Right cardiac atrium (tissue), 5 donors: ENCODE measurements at places on chromosomes 1 and 21.

DNA sequence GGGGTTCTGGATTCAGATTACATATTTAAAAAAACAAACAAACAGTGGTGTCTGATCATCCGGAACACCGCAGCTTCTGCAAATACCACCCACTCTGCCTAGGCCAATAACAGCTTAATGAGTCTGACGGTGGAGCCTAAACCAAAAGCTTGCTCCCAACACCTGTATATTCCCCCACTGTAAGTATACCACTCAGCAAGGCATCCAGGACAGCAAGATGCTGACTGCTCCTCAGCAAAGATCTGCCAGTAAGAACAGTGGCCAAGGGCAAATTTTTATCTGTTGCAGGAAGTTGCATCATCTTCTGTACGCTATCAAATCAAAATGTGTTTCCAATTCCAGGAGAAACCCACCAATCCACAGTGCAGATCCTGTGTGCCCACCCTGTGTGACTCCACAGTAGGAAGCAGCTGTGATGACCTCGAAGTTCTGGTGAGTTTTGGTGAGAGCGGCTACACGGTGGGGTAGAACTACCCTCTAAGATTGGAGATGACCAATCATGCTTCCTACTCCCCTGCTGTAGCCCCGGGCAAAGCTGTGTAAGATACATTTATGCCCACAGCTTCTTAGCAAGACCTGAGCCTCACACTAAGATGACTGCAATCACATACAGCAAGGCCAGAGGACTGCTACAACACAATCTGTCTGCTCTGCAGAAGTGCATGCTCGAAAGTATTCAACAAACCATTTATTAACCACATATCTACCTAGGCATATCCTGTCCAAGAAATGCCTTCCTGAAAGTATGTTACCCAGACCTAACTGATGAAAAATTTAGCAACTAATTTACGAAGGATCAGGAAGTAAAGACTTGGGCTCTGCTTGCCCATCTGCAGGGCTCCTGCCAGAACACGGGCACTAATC lies 30.5 kb downstream of the SIPA1L2 start:
- no peak for DNase-seq

DNA sequence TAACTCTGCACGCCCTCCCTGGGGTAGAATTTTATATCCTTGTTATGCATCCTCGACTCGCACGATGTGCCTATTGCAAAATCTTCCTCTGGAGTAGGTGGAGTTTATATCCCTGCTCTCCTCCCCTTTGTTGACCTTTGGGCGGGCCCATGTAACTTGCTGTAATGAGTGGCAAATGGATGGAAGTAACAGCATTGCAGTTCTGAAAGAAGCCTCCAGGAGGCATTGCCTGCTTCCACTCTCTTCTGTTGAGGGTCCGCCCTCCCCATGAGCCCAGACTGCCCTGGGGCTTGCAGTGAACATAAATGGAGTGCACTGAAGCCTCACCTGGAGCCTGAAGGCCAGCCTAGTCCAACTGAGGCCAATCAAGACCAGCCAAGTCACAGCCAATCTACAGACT lies 62.2 kb upstream of the GRIK3 start:
- DNase-seq: no peak

DNA sequence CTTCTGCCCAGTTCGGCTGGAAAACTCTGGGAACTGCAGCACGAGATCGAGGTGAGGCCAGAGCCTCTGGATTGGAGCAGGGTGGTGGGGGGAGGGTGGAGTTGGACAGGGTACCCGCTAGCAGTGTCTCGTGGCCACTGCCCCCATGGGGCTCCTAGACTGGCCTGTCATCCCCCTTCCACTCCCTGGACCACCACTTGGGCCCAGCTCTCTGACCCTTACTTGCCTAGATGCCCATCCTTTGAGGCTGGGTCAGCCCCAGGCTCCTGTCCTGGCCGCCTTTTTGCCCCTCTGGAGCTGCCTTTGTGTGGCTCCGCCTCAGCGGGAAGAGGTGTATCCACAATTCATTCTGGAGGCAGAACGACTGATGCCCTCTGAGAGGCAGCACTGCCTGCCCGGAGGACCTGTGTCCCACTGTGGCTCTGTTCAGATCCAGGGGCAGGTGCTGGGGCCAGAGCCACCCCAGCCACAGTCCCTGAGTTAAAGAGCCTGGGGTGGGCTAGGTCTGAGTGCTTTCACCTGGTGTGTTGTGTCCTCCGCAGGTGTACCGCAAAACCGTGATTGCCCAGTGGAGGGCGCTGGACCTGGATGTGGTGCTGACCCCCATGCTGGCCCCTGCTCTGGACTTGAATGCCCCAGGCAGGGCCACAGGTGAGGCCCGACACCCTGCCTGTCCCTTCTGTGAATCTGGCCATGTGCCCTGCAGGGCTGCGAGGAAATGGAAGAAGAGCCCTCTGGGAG lies 17.7 kb downstream of the FAAH start:
- no peak for DNase-seq

DNA sequence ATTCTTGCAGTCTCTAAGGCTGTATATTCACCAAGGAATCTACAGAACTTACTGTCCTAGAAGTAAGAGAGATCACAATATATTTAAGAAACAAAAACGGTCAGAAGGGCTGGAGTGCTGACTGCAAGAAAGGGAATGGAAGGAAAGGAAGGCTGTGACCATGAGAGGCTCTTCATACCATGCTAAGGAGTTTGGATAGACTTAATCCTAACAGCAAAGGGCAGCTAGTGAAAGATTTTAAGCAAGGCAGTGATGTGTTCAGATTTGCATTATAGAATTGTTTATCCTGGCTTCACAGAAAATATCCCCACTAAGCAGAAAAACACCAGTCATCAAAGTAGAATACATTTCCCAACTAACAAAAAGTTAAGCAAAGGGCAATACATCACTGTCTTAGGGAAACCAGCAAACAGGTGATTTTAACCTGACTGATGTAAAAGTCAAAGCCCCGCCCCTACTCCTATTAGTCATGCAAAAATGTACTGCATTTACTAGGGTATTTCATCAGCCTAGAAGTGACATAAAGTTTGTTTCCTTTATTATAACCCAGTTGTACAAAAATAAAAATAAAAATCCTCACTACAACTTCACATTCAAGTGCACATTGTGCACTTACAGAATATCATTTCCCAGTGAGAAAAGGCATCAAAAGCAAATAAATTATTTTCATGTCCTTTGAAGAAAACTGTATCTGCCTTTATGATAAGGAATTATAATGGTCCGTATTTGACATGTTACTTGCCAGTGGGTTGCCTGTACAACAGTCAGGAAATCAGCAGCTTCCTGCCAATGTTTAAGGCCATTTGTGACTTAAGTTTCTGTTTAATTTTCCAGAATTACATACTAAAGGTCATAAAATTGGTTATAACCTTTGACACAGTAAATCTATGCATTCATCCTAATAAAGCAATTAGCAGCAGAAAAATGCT lies 17.2 kb downstream of the JAK1 start:
- DNase-seq: no peak

GRCh38 chr1:110816945-110817344 lies 56.0 kb upstream of the CD53 start:
- no peak for DNase-seq

GRCh38 chr1:244080343-244080929 lies 29.4 kb downstream of the ZBTB18 start:
- DNase-seq: no peak

GRCh38 chr1:178066908-178067614 lies 26.8 kb upstream of the RASAL2 start:
- DNase-seq: no peak

- no peak for DNase-seq
Measured at GRCh38 chr1:77704736-77705135, 22.3 kb upstream of the ZZZ3 start.

DNA sequence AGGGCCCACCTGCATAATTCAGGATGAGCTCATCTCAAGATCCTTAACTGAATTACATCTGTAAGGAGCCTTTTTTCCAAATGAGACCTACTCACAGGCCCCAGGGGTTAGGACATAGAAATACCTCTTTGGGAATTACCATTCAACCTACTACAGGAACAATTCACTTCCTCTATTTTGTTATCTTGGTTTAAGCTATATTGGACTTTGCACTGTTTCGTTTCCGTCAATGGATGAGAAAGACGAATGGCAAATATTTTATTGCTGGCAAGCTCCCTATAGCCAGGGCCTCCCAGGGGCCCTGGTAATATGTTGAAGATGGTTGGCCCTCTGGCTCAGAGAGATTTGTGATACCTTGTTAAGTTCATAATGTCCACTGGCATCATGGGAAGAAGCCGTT lies 384.2 kb upstream of the DUSP10 start:
- no peak for DNase-seq

DNA sequence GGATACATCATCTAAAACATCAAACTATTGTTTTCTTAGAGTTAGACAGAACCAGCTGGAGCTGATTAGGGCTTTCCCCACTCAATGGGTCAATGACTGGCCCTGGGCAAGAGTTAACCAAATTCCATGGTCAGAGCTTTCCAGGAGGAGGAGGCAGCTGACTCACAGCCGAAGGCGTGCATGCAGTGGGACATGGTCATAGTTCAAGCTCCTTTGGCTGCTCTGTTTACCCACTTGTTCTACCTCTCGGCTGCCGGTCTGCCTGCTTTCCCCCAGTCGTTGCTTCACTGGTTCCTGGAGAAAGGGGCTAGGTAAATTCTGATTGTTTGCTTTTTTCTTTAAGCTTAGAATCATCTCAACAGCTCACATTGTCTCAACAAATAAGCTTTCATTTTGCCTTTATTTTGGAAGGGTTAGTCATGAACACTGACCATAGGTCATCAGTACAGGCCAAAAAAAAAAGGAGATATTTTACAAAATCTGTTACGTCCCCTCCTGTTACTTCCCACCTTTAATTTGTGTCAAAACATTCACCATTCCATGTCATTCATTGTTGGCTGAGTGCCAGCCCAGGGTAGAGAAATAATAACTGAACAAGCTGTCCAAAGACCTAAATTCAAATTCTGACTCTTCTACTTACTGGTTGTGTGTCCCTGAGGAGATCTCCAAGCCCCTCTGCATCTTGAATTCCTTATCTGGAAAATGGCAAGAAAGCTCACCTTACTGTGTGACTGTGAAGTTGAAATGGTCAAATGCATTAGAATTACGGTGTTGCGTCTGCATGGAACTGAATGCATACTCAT lies 12.0 kb downstream of the MAB21L3 start:
- DNase-seq: no peak

GRCh38 chr1:211017075-211017718 lies 116.8 kb downstream of the KCNH1 start:
- DNase-seq: no peak

GRCh38 chr1:171751221-171751620 lies 9.4 kb upstream of the VAMP4 start:
- DNase-seq: no peak

GRCh38 chr1:31848381-31848897 lies 32.6 kb upstream of the SPOCD1 start:
- no peak for DNase-seq

DNA sequence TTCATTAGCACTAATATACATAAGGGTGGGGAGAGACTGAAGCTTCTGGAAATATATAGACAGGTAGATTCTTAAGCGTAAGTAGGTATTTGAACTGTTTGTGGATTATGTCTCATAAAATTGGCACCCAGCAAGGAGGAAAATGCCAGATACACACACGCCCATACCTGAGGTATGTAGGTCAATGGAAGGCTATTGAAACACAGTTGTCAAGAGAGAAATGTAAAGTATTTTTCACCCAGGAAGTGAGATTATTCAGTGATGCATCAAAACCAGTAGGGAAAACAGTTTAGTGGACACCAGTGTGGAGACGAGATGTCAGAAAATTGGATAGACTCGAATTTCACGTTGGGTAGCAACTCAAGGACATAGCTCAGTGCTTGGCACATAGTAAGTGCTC lies 4.7 kb upstream of the RSPH1 start:
- no peak for DNase-seq

GRCh38 chr1:208000504-208000903 lies 89.6 kb upstream of the CD34 start:
- DNase-seq: no peak

DNA sequence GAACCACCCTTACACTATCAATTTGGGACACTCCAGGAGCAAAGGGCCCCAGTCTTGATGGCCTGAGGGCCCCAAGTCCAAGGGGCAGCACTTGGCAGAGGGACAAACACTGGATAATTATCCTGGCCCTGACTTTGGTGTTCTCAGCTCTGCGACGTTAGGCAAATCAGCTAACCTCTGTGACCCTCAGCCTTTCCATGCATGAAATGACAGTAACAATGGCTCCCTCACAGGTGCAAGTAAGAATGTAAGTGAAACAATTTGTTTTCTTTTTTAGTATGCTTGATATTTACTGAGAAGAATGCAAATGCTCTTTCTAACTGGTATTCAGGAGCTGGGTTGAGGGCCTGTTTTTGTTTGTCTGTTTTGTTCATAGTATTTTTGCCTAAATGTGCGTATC lies 61.6 kb upstream of the PRDX6 start:
- DNase-seq: no peak

GRCh38 chr1:175673371-175674150 lies 69.8 kb downstream of the TNR start:
- no peak for DNase-seq

- no peak for DNase-seq
Measured at GRCh38 chr1:48693180-48693579, 83.5 kb downstream of the BEND5 start.

DNA sequence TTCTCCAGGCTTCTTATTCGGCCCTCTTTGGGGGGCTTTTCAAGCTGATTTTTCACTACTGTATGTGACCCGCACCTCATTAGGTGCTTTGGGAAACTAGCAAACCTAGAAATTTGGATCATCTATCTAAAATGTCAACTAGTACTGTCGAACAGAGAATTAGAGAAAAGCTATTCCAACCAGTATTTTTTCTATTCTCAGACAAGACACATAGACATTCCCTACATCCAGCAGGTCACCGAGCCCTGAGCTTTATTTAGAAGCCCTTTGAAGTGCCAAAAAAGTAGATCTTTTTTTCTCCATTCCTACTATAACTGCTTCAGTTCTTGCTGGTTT lies 310 bp upstream of the SSR2 start:
- no peak for DNase-seq

GRCh38 chr1:248862998-248863881 lies 4.4 kb upstream of the ZNF692 start:
- peak; percentile 95 for DNase-seq

DNA sequence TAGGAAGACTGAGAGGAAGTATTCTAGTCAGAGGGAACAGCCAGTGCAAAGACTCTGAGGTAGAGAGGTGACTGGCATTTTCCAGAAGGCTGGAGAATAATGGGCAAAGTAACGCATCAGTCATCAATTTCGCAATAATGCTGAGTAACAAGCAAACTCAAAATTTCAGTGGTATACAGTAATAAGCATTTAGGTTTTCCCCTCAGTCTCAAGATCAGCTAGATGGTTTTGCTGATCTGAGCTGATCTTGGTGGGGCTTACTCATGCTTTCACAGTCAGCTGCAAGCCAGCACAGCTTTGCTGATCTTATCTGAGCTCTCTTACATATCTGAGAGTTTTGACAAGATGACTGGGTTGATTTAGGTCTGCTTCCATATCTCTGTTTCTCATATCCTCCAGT lies 108.7 kb downstream of the TSEN15 start:
- DNase-seq: no peak

GRCh38 chr1:230011333-230012092 lies 55.5 kb upstream of the GALNT2 start:
- no peak for DNase-seq

- DNase-seq: no peak
Measured at GRCh38 chr1:41673378-41673777, 188.9 kb upstream of the EDN2 start.

GRCh38 chr21:38938343-38938742 lies 132.6 kb downstream of the ETS2 start:
- DNase-seq: no peak

- no peak for DNase-seq
Measured at GRCh38 chr1:203492748-203493130, 1.2 kb upstream of the OPTC start.
